H7 (cell line): ENCODE measurements at places on chromosomes 4 and X. TPM values are rescaled to one million over a fixed set of nuclear protein-coding genes. Genes with fewer than 3 reads are reported as not detected.
A peak's percentile ranks its signal among the peaks of the same experiment; 100 is the strongest.

DNA sequence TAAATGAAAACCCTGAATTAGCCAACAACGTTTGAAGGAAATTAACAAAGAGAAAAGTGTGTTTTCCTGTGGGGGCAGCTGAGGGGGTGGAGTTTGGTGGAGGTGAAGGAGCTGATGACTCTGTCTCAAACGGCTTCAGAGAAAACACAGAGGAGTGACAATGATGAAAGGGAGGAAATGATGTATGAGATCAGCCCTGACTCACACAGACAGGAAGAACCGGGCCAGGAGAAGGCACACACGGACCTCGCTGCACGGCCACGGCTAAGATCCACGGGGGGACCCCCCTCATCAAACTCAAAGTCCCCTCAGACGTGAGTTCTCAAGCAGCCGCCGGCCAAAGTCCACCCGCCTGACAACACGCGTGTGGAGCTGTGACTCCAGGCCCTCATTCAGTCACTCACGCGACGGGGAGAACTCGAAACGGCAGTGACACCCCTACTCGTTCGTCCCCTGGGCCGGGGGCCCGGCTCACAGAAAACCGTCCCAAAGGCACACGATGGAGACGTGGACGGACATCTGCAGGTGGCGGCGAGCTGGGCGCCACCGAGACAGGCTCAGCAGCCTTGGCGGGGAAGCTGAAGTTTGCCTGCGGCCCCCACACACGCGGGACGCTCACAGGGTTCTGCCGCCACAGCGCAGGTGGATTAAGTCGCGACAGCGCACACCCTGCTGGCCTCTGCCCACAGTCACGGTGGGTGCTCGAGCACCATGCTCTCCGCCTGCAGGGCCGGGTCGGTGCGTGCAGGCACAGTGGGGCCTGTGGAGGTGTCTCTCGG, 28.8 kb downstream of the PPP2R3B start:
- DNase-seq: no peak

GPM6B gene
- total RNA-seq: 205 and 225 TPM in 2 replicates

METTL14 gene
- 21.6 and 24.3 TPM in 2 replicates for total RNA-seq

DNA sequence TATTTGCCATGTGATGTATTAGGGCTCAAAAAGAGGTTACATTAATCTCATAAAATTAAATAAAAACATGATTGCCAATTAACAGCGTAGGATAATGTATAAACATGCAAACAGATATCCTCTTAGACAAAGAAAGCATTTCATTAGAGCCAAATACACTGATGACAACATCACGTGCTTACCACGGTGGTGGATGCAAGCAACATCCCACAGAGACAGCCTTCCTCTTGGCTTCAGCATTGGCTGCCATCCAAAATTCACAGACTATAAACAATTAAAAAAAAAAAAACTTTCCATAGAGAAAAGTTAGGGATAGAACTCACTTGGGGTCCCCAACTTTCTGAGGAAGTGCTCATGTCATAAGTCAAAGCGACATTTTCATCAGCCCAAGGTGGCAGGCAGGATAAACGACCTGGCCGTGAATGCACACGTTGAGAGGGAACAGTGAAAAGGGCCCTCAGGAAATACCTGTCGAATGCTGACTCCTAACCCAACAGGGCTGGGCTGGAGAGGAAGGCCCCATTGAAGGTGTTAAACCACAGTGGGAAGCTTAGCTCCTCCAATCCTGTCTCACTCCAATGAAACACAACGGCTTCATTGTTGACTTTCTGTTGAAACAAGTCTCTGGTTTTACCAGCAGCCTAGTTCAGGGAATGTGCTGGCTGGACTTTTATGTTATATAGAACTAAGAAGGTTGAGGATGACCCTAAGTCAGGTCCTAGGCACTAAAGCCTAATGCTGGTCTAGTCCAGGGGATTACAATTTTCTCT, 48.4 kb downstream of the IDS start:
- DNase-seq: no peak

GRCh38 chr4:10579648-10580047, 104.9 kb downstream of the CLNK start:
- no peak for DNase-seq

SLC25A53 gene
- total RNA-seq: 2.2 and 2.3 TPM in 2 replicates

DNA sequence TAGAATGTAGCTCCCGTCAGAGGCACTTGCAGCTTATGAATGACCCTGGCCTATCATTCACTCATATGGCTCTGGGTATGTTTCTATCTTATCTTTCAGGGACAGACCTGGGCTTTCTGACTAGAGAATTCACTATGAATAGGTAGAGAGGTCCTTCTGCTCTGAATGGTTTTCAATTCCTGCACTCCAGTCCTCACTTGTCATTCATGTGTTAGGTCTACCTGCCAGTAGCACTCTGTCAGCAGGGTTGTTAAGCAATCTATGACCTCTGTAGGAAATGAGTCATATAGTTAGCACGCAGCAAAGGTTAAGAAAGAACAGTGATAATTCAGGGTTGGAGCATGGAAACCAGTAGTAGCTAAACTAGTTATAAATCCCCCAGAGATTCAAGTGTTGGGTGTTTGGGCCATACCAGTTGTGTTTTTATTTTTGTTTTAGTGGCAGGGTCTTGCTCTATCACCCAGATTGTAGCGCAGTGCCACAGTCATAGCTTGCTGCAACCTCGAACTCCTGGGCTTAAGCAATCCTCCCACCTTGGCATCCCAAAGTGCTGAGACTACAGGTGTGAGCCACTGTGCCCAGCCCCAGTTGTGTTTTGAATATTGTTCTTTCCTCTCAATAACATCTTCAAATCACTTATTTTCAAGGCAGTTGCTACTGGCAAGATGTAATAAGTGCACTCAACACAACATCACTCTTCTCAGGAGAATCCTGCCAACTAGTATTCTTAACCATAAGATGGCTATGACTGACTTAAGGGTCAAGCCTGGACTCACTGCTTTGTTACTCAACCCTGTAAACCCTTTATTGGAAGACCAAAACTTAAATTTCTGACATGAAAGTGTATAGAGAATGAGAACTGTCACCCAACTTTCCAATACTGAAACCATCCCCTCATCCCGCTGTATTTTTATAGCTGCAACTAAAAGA, 25.1 kb downstream of the ARL13A start:
- DNase-seq: no peak

SSX3 gene
- not detected in 2 replicates for total RNA-seq

DNA sequence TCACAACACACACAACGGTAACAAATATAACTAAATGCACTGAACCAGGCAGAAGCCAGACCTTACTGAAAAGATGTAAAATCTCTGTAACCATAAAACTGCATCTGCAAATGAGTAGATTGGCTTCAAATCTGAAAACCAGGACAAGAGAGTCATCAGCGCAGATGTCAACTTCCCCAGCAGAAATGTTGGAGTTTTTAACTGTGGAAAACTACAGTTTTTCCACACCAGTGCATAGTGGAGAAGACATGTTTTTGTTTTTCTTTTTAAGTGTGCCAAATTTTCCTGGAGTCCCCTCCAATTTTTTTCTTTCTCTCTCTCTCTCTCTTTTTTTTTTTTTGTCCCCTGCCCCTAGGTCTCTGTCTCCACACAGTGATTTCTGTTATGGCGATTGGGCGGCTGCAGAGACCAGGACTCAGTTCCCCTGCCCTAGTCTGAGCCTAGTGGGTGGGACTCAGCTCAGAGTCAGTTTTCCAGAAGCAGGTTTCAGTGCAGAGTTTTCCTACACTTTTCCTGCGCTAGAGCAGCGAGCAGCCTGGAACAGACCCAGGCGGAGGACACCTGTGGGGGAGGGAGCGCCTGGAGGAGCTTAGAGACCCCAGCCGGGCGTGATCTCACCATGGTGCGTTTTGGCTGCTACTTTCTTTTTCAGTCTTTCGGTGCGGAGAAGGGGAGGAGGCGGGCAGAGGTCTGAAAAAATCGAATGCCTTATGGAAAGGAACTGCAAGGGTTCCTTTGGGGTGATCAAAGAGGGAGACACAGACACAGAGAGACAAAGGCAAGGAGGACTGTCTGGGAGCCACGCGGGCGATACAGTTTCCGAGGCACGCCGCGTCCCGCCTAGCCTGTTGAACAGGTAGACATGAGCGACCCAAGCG, at the start of gene GUCY1A1:
Gene GUCY1A1 (plus strand): TSS at position 505 of the 878 bp plus-strand sequence. CDS start 30,020 bp downstream, outside the sequence.
- DNase-seq: peak; percentile 63

OPN1MW3 gene
- total RNA-seq: not detected in 2 replicates

DNA sequence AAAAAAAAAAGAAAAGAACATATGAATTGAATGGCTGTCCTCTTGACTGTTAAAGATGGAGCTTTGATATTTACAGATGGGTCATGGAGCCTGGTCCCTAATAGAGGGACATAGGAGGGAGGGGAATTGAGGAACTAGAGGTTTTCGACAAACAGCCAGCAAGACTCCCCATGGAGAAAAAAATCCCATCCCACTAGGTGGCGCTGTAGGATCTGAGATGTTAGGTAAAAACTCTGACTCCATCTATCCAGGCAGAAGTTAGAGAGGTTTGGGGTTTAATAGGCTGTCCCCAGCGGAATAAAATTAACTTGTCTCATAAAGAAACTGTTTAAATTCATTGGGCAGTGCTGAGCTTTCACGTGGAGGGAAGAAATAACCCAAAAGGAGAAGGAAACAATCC, 45.9 kb downstream of the HMGB2 start:
- peak; percentile 60 for DNase-seq

RBMXL3 gene
- not detected in 2 replicates for total RNA-seq

CSAG1 gene
- total RNA-seq: not detected in 2 replicates

GRCh38 chr4:2483237-2483636, 14.3 kb downstream of the RNF4 start:
- no peak for DNase-seq

CYSLTR1 gene
- total RNA-seq: not detected in 2 replicates

DNA sequence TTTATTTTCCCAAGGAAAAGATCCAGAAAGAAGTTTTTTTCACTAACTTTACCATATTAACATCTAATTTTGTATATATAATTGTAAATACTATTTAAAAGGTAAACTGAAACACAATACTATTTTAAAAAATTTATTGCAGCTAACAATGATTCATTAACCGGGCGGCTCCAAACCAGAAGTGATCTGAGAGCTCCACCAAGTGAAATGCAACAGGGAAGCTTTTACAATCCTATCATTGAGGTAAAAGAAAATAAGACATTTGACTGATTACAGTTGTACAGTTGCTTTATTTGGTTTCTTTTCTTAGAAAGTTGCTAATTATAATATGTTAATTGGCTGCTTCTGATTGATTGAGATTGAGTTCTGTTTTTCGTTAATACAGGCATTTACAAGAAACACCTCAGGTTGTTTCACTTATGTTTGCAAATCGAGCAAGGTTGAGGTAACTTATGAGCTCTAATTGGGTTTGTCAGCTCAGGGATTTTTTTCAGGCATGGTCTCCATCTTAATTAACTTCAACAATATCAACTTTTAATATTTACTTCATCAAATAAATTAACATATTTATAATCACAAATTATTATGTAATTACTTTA, 220.2 kb upstream of the UGT8 start:
- DNase-seq: no peak

GRCh38 chrX:129732857-129733256, 5.9 kb upstream of the XPNPEP2 start:
- DNase-seq: no peak

GRCh38 chr4:130071746-130072145, 975.8 kb downstream of the C4orf33 start:
- no peak for DNase-seq

S100G gene
- not detected in 2 replicates for total RNA-seq

DNA sequence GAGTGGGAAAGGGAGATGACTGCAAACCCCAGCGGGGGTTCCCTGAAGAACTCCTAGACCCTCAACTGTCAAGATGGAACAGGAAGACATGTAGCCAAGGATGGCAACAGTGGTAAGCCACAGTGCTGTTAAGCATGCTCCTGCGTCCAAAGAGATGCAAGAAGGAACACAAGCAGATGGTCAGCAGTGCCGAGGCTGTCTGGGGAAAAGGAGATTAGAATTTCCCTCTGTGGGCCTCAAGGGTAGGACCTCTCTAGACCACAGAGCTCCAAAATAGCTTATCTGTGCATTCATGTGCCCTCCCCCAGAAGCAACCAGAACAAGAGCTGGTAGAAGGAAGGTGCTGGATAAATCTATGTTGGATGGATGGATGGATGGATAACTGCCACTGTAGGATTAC, 82.0 kb upstream of the CPEB2 start:
- DNase-seq: no peak

VCX3A gene
- total RNA-seq: 0.26 and 0.35 TPM in 2 replicates

- DNase-seq: no peak
Observed at GRCh38 chr4:98958065-98958464, 29.1 kb upstream of the EIF4E start.

- no peak for DNase-seq
Observed at GRCh38 chrX:99073551-99073950, 1336.5 kb downstream of the PCDH19 start.

DNA sequence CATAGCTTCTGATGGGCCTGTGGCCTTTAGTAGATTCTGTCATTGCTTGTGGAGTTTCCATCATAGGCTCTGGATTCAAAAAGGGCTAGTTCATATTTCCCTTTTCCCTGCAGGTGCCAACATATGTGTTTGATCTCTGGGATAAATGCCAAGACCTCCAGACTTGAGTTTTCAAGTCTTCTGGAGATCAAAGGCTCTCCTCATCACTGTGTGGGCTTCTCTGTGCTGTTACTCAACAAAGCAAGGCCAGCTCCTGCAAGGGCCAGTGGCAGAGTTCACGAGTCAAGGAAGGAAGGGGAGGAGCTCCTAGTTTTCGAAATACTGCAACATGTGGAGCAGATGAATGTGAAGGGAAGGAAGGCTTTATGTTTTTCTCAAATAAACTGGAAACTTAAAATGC, 62.7 kb upstream of the SCML1 start:
- no peak for DNase-seq

- no peak for DNase-seq
Observed at GRCh38 chrX:12868747-12869146, 1.9 kb downstream of the TLR7 start.

DNA sequence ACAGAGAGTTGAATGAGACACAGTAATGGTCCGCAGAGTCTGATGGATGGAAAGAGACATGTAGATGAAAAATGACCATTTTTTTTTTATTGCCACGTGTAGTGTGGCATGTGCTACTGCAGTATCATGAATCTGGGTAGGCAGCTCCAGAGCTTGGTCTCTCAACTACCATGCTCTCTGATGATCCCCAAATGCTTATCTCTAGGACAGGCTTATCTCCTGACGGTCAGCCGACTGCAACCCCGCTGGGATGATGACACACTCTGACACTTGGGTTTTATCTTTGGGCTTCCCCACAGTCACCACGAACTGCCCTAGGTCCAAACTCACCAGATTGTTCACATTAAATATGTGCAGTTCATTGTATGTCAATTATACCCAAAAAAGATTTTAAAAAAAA, 239.7 kb downstream of the QDPR start:
- no peak for DNase-seq

DNA sequence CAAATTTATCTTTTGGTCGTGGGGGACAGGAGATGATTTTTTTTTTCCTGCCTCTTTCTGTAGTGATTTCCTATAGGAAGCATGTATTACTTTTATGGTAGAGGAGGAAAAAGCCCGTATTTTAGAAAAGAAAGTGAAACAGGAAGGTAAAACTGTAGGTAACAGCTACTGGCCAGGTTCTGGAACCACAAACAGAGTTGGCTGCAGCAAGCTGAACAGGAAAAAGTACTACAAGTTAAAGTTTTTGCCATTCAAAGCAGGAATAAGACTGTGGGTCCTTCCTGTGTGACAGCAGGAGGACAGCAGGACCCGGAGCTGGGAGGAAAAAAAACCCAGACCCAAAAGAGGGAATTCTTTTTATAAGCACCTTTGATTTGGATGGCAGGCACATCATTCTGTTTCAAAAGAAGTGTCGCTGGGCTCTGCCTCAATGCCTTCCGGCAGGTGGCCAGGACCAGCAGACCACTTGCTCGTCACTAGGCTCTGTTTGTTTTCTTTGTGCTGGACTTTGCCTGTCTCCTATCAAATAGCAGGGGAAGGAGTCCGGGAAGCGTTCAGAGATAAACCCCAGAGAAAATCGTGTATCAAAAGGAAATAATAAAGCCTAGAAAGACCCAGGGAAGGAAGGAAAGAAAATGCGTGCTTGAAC, 277.9 kb downstream of the ADGRA3 start:
- peak; percentile 7 for DNase-seq

- DNase-seq: no peak
Observed at GRCh38 chrX:133475521-133475920, 60.2 kb upstream of the GPC4 start.
